ENCODE measurements at places on chromosomes 3 and 15. TPM values are rescaled to one million over a fixed set of nuclear protein-coding genes. Genes with fewer than 3 reads are reported as not detected.

The TIMP4 gene
- total RNA-seq = not detected

- H3K27me3 ChIP-seq = no peaks in the 10 kb centered on the region
- peak; percentile 55 for DNase-seq
- peaks cover 11% of the 10 kb centered on the region for H3K4me1 ChIP-seq
- no peaks in the 10 kb centered on the region for H3K36me3 ChIP-seq
These were observed 16.0 kb upstream of the MYO1E start for GRCh38 chr15:59388670-59389069.

DNA sequence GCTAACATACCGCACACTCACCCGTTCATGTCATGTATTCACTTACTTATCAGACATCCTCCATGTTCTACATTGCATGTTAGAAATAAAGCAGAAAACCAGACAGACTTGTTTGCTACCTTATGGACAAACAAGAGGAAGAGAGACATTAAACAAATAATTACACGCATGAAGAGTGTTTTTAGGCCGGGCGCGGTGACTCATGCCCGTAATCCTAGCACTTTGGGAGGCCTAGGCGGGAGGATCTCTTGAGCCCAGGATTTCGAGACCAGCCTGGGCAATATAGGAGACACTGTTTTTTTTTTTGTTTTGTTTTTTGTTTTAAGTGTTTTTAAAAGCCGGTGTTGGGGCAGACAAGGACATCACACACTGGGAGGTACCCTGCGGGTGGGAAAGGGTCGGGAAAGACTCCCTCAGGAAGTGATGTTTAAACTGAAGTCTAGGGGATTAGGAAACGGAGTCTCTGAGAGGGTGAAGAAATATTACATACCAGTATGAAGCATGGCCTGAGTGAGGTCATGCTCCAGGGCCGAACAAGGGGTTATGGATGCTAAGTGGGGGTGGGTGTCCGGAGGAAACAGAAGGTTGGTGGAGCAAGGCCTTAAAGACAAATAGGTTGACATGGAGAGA is 2.1 kb upstream of the USP3 start:
- H3K27me3 ChIP-seq = no peaks in the 10 kb centered on the region
- H3K4me1 ChIP-seq = peaks cover 29% of the 10 kb centered on the region
- H3K27ac ChIP-seq = peak overlapping the region; percentile 97
- no peak for DNase-seq
- peaks cover 14% of the 10 kb centered on the region for H3K36me3 ChIP-seq
- peak overlapping the region; percentile 87 for H3K4me3 ChIP-seq

DNA sequence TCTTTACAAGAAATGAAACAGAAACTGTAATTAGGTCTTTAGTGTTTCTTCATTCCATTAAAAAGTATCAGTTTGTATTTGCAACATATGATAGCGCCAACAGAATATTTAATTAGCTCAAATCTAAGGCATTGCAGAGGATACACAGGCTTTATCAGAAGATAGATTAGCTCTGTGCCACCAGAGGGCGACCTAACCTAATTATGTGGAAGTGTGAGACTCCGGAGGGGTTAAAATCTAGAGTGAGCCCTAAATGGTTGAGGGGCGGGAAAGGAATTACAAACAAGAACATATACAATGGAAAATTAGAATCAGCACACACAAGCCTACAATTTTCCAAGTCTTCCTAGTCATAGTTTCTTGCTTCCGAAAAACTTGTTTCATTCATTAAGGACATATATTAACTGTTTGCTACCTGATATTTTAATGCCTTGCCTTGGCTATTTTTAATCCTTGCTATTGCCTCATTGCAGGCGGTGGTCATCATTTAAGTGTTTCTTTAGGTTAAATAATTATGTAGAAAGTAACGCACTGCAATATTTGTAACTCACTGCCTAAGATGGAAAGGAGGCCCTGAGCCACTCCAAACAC is 18.0 kb upstream of the RYR3 start:
- H3K27ac ChIP-seq = no peak overlapping the region
- H3K27me3 ChIP-seq = no peaks in the 10 kb centered on the region
- no peak overlapping the region for H3K4me3 ChIP-seq
- peak; percentile 79 for DNase-seq
- no peaks in the 10 kb centered on the region for H3K36me3 ChIP-seq
